ENCODE measurements at places on chromosomes 11 and 22.

- DNase-seq, result no peak
These were observed 35.6 kb upstream of the TMEM123 start for GRCh38 chr11:102488208-102488607.

GRCh38 chr11:70507466-70508230 lies 109.3 kb downstream of the CTTN start:
- DNase-seq, result no peak

GRCh38 chr11:66326261-66327111 lies 9.6 kb upstream of the CD248 start:
- DNase-seq, result no peak

DNA sequence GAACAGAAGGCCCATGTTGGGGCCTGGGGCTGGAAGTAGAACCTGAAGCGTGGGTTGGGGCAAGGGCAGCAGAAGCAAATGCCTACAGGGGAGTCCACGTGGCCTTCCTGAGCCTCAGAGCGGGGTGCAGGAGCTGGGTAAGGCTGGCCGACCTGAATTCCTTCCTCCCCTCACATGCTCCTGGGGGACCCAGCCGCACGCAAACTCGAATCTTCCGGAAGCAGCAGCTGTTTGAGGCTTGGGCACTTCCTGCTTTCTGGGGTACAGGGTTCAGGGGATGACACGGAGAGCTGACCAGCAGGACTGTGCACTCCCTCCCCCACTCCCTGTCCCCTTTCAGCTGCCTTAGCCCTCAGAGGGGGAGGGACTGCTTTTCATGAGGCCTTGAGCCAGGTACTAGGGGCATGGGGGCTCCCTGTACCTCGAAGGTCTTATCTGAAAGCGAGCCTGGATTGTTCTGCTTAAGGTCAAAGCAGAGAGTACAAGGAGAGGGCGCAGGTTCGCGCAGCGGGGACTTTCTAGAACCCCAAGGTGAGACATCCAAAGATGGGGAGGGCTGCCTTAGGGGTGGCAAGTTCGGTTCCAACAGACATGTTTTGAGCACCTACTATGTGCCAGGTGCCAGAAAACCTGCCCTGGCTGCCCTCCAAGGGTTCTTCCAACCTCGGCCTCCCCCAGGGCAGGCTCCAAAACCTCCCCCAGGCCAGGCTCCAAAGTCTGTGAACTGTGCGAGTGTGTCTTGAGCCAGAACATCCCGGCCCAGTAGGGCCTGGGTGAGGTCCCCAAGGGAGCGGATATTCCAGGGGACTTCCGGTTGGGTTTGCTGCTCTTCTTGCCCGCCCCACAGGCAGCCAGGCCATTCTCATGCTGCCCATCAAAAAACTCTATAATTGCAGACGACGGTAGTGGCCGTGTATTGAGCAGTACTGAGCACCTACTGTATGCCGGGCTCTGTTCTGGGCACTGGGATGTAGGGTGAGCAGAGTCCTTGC lies 1.7 kb downstream of the NCF4 start:
- no peak for DNase-seq

DNA sequence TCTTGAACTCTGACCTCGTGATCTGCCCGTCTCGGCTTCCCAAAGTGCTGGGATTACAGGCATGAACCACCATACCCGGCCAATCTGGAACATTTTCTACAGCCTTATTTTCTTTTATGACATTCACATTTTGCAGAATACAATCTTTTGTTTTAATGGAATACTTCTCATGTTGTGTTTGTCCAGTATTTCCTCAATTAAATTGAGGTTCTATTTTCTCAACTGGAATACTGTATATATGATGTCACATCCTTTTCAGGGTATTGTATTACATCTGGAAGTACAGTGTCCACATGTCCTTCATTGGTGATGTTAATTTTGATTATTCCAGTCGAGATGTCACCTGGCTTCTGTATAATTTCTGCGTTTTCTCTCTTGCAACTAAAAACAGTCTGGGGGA lies 90.8 kb upstream of the HORMAD2 start:
- DNase-seq, result no peak

DNA sequence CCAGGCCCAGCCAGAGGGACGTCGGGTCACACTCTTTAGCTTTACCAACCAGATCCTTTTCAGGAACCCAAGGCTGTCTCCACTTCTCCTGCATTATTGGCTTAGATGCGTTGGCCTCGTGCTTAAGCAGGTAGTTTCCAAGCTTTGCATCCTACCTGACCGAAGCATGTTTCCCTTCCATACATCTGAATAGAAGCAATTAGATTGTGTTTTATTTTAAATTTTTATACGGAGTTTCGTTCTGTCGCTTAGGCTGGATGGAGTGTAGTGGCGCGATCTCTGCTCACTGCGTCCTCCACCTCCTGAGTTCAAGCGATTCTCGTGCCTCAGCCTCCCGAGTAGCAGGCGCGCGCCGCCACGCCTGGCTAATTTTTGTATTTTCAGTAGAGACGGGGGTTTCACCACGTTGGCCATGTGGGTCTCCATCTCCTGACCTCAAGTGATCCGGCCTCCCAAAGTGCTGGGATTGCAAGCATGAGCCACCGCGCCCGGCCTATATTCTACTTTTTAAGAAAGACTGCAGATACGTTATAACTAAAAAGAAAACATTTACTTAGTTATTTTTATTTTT lies 677 bp downstream of the DYNC2H1 start:
- no peak for DNase-seq
